ENCODE measurements at places on chromosomes 5 and 9. TPM values are rescaled to one million over a fixed set of nuclear protein-coding genes. Genes with fewer than 3 reads are reported as not detected.

NUDT12 gene
- 9.3 TPM for total RNA-seq

LHX6 gene
- total RNA-seq = 0.29 TPM

SLC6A19 gene
- 0.89 TPM for total RNA-seq

NR6A1 gene
- not detected for total RNA-seq

DNA sequence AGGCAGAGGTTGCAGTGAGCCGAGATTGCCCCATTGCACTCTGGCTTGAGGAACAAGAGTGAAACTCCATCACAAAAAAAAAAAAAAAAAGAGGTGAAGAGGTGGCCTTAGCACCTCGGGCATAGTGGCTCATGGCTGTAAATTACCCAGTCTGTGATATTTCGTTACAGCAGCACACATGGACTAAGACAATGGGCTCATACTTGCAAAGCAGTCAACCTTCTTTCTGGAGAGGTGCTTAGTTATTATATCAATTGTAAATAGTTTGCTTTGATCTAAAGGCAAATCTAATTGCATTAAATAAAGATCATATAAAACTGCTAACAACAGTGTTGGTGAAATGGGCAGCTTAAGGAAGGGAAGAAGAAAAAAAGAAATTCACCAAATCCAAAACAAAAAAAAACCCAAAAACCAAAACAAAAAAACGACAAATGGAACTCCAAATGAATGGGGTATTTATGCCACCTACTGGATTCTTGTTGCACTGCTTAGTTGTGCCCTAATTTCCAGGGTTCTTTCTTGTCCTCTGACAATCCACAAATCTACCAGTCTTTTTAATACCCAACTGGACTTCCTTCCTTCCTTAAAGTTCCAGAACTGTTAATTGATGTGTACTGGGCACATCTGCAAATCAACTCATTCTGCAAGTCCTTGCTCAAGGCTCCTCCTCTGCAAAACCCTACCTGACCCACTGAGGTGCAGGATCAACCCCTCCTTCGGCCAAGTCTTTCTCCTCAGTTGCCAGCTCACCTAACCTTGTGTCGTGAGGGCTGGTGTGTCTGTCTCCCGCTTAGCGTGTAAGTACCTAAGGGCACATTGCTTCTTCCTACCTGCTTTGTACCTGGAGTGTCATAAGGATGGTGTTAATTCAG is 35.0 kb upstream of the DMRT1 start:
- H3K36me3 ChIP-seq = no peaks in the 10 kb centered on the region
- H3K27ac ChIP-seq = no peak overlapping the region
- no peak for DNase-seq

GRCh38 chr9:15485836-15486666 is 24.7 kb downstream of the PSIP1 start:
- no peak overlapping the region for H3K27ac ChIP-seq
- H3K36me3 ChIP-seq = peaks cover 66% of the 10 kb centered on the region
- no peaks in the 10 kb centered on the region for H3K4me1 ChIP-seq

GRCh38 chr5:81359108-81359507 is 34.8 kb downstream of the ACOT12 start:
- no peak for DNase-seq
- H3K27me3 ChIP-seq = peaks cover 7% of the 10 kb centered on the region
- no peak overlapping the region for H3K27ac ChIP-seq
- no peak overlapping the region for H3K4me3 ChIP-seq

GRCh38 chr5:78929833-78930232 is 55.3 kb downstream of the ARSB start:
- H3K27me3 ChIP-seq = no peaks in the 10 kb centered on the region
- H3K4me3 ChIP-seq = no peak overlapping the region
- H3K27ac ChIP-seq = no peak overlapping the region

DNA sequence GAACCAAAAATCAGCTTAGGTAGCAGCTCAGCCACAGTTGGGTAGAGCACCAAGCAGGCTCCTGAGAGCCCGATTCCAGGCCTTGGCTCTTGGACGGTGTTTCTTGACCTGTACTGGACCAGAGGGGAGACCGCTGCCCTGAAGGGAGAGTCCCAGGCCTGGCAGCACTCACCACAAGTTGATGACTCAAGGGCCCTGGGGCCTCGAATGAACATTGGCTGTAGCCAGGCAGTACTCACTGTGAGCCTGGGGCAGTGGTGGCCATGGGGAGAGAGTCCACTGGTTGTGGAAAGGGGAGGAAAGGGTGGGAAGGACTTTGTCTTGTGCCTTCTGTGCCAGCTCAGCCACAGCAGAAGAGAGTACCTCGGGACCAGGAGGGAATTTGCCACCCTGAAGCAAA is 166.1 kb downstream of the EDIL3 start:
- no peak overlapping the region for H3K27ac ChIP-seq
- no peaks in the 10 kb centered on the region for H3K27me3 ChIP-seq
- DNase-seq = no peak
- H3K36me3 ChIP-seq = no peaks in the 10 kb centered on the region

GRCh38 chr9:107942291-107942690 is 452.7 kb upstream of the KLF4 start:
- H3K4me1 ChIP-seq = no peaks in the 10 kb centered on the region
- DNase-seq = no peak
- H3K27ac ChIP-seq = no peak overlapping the region
- no peaks in the 10 kb centered on the region for H3K36me3 ChIP-seq

DNA sequence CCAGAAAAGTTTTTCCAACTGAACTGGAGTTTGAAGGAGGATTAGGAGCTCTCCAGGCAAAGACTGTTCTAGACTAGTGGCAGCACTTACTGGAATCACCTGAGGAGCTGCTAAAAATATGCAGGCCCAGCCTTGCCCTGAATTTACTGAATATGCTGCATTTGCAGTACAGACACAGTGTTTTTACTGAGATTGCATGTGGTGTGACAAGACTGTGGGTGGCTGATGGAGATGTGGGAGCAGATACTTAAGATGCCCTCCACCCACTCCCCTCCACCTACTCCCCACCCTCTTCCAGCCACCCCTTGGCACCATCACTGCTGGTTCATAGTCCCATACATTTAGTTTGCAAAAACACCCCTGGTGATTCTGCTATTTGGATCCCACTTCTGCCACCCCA is 64.1 kb upstream of the HRH2 start:
- DNase-seq = no peak
- no peak overlapping the region for H3K27ac ChIP-seq
- H3K36me3 ChIP-seq = no peaks in the 10 kb centered on the region
- no peaks in the 10 kb centered on the region for H3K4me1 ChIP-seq
- peaks cover 15% of the 10 kb centered on the region for H3K27me3 ChIP-seq

- no peak overlapping the region for H3K27ac ChIP-seq
- DNase-seq = no peak
- H3K27me3 ChIP-seq = no peaks in the 10 kb centered on the region
- no peaks in the 10 kb centered on the region for H3K4me1 ChIP-seq
These were observed 166.8 kb downstream of the ATP10B start for GRCh38 chr5:160685219-160685618.
